Progenitor cell of endocrine pancreas (in vitro differentiated cells): ENCODE measurements at places on chromosomes 2 and 18. TPM values are rescaled to one million over a fixed set of nuclear protein-coding genes. Genes with fewer than 3 reads are reported as not detected.
A peak's percentile ranks its signal among the peaks of the same experiment; 100 is the strongest.

DNA sequence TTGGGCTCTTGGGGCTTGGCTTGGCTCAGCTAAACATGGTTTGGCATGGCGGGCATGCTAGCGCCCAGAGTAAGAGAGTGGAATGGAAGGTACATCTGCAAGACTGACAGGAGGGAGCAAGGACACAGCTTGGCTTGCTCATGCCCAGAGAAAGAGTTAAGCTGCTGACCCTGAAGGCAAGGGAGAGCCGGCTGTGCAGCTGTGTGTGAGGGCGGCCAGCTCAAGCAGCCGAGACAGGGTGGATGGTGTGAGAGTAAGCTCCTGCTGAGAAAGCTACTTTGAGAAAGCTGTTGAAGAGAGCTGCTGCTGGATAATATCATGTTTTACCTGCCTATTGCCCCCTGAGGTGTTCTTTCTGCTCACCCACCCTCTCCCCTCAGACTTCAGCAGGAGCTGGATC, 135.6 kb downstream of the CCBE1 start:
- H3K4me3 ChIP-seq: no peak overlapping the region
- no peak for DNase-seq
- peaks cover 5% of the 10 kb centered on the region for H3K4me1 ChIP-seq

DNA sequence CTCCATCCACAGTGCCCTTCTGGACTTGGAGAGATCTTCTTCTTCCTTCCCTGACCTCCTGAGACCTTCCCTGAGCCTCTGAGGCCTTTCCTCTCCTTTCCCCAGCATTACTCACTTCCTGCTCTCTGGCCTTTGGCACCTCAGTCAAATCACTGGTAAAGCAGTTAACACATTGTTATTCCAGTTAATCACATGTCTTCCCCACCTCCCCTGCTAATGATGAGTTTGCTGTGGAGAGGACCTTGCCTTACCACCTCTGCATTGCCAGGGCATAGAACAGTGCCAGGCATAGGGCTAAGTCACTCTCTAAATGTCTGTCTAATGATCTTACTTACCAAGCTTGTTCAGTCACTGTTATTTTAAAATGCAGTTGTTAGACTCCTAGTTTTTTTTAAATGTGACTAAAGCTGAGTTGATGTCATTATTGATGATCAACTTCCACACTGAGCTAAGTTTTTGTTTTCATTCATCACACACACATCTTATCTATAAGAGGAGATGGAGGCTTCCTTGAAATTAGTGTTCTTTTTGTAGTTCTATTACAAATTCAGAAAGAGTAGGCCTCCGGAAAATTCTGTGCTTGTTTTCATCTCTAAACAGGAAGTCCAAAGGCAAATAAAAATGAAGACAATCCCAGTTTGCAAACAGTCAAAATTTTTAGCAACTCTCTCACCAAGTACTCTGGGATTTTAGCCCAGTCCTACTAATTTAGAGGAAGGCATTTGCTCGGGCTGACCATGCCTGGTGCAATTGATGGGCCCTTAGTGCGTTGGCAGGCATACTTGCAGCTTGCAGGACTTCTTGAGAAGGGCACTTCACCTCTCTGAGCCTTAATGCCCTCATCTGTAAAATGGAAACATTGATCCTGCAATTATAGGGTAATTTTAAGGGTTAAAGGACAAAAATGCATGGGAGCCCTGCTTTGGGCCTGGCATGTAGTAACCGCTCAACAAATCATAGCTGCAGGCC, 113.7 kb upstream of the SPRED2 start:
- no peak overlapping the region for H3K4me3 ChIP-seq
- H3K27me3 ChIP-seq: peaks cover 2% of the 10 kb centered on the region
- H3K36me3 ChIP-seq: no peaks in the 10 kb centered on the region
- no peaks in the 10 kb centered on the region for H3K4me1 ChIP-seq

- peaks cover 80% of the 10 kb centered on the region for H3K27me3 ChIP-seq
- H3K4me3 ChIP-seq: no peak overlapping the region
- no peak overlapping the region for H3K27ac ChIP-seq
- no peak for DNase-seq
Measured at GRCh38 chr2:236171680-236172254, 3.6 kb upstream of the GBX2 start.

- H3K4me3 ChIP-seq: no peak overlapping the region
- H3K27ac ChIP-seq: peak overlapping the region; percentile 2
- no peak for DNase-seq
- peaks cover 10% of the 10 kb centered on the region for H3K4me1 ChIP-seq
Measured at GRCh38 chr2:200101922-200102321, 146.5 kb downstream of the MAIP1 start.

DNA sequence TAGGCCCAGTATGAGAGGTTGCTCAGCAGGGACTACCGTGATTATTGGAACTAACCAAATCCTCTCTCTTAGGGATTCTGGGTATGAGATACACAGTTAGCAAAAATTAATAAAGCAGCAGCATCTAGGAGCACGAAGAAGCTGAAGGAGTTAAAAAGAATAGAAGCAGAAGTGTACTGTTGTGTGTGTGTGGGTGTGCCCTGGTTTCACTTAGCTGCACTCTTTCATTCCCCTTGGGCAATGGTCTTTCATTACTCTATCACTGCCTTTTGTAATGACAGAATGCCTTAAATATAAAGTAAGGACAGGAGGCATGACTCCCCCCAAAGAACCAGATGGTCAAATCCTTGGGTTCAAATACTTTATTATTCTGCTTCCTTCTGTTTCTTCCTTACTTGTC, 115.9 kb upstream of the CD302 start:
- DNase-seq: no peak
- H3K36me3 ChIP-seq: no peaks in the 10 kb centered on the region
- no peak overlapping the region for H3K27ac ChIP-seq
- peaks cover 14% of the 10 kb centered on the region for H3K27me3 ChIP-seq

Gene PLEK
- total RNA-seq: 0.10 TPM in 1 of 2 replicates, not detected in the other

Gene TRIM54
- not detected in 2 replicates for total RNA-seq

DNA sequence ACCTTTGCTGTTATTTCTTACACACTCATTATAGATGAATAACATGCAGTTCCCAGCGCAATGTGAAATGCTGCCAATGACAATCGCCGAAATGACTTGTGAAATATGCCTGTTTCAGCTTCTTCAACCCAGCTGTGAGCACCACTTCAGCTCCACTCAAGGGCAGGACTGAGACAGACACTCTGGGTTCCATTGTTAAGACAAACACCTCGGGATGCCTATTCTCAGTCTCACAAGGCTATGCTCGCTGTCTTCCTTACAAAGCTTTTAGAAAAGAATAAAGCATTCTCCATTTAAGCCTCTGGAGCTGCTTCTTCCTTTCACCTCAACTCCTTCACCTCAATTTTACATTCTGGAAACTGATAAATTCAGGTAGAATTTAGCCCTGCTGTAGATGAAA, 4.2 kb downstream of the CBLN2 start:
- peaks cover 11% of the 10 kb centered on the region for H3K4me1 ChIP-seq
- H3K36me3 ChIP-seq: no peaks in the 10 kb centered on the region
- H3K27ac ChIP-seq: no peak overlapping the region
- no peak for DNase-seq
- peaks cover 88% of the 10 kb centered on the region for H3K27me3 ChIP-seq
